ENCODE measurements at places on chromosomes 4 and X.
A peak's percentile ranks its signal among the peaks of the same experiment; 100 is the strongest.

- H3K4me1 ChIP-seq = no peaks in the 10 kb centered on the region
- no peak overlapping the region for H3K27ac ChIP-seq
- no peak for DNase-seq
- H3K27me3 ChIP-seq = no peaks in the 10 kb centered on the region
Observed at GRCh38 chr4:159682996-159683395, 580.1 kb downstream of the RAPGEF2 start.

DNA sequence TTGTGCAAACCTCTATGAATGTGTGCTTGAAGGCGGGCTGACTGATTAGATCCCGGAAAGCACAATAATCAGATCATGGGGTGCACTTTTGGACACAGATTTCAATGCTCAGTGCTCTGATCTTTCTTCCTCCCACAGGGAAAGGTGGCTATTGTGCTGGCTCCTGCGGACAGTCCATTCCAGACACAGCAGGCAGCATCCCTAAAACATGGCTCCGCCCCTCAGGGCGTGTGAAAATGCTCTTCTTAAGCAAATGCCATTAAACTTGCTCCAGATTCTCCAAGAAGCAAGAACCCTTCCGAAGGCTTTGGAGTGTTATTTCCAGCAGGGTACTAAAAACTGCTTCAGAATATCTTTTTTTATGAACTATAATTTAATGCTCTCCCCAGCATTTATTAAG is 100.0 kb downstream of the SLC2A9 start:
- H3K4me1 ChIP-seq = no peaks in the 10 kb centered on the region
- H3K27me3 ChIP-seq = no peaks in the 10 kb centered on the region
- DNase-seq = peak; percentile 21

DNA sequence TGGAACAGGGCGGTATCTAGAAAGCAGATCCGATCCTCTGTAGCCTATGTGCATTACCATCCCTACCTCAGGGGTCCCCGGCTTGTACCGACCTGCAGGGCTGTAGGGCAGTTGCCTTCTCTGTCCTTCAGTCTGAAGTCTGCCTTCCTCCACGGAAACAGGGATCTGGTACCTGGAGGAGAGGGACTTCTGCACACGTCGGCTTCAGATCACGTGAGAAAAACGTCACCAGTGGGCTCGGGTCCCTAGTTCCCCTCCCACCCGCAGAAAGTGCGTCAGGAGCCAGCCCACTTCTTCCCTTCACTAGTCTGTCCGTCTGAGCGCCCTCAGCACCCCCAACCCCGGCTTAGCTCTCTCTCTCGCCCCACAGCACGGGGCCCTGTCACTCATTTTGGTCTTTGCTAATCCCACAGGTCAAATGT is at the start of gene TCEAL5:
TSS of gene TCEAL5 (minus strand) at position 170 of the 422 bp plus-strand sequence. CDS start 2,187 bp downstream, outside the sequence.
- no peaks in the 10 kb centered on the region for H3K4me1 ChIP-seq
- peak within 1 kb of the TSS; percentile 45 for H3K27ac ChIP-seq
- H3K4me3 ChIP-seq = peak within 1 kb of the TSS; percentile 60
- no peaks in the 10 kb centered on the region for H3K36me3 ChIP-seq

GRCh38 chrX:74187211-74187610 is 116.8 kb upstream of the ZCCHC13 start:
- peaks cover 3% of the 10 kb centered on the region for H3K27me3 ChIP-seq
- H3K36me3 ChIP-seq = no peaks in the 10 kb centered on the region
- no peaks in the 10 kb centered on the region for H3K4me1 ChIP-seq
- no peak overlapping the region for H3K27ac ChIP-seq
- H3K4me3 ChIP-seq = no peak overlapping the region
